Cortex of kidney (tissue), 1 donor: ENCODE measurements at places on chromosomes 11 and 22.

- DNase-seq: no peak
Measured at GRCh38 chr11:58905011-58905720, 34.1 kb upstream of the GLYATL1 start.

GRCh38 chr11:115889712-115890111, 385.5 kb upstream of the CADM1 start:
- no peak for DNase-seq

DNA sequence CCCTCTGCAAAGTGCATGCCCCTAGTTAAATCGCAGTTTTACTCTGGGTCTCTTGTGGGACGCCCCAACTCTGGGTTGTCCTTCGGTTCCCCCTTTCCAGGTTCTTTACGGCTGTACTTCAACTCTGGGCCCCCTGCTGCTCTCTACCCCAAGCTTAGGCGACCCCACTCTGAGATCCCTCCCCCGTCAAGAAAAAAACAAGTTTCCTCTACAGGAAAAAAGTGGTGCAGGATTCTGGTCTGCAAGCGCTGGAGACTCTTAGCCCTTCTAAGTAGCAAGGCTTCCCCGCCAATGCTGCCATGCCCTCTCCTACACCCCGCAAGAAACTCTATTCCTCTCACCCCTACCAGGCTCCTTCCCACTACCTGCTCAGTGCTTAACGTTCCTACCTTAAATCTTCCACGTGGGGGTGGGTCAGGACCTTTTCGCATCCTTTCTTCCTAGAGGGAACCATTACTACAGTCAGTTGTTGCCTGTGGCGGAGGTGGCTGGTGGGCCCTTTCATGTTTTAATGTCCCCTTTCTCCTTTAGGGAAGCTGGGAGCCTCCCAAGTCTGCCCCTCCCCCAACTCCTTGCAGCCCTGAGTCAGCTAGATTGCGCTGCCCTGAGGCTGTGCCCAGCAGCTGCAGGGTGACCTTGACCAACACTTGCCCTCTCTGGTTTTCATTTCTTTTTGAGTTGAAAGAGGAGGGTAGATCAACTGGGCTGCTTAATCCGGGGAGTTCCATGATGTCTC, 1.4 kb downstream of the NEFH start:
- no peak for DNase-seq

DNA sequence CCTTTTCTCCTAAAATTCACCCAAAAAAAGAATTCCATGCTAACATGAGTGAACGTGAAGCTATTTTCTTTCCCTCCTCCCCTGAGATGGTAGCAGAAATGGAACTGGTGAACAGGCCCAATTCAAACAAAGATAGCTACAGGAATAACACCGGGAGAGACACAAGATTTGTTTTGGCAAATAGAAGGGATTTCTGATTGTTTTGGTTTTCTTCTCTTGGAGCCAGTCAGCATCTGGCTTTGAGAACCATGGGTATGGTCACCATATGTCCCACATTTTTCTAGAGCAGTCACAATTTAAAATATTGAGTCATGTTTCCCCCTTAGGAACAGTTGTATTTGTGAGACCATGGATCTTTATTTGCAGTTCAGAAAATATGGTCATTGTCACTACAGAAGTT, 214.1 kb downstream of the FAM76B start:
- DNase-seq: no peak

DNA sequence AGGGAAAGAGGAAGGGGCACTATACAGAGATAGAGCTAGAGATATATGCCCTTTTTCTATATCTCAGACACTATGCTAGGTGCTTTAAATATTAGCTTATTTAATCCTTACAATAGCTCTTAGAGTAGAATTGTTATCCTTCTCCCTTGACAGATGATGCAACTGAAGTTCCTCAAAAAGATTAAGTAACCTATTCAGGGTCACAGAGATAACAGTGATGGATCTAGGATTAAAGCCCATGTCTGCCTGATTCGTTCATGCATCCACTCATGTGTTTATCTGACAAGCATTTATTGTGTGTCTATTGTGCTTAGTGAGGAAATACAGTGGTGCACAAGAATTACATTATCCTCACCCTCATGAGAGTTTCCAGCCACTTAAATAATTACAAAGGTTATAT, 8.7 kb downstream of the CCDC83 start:
- no peak for DNase-seq

- no peak for DNase-seq
Measured at GRCh38 chr11:12288212-12288930, 89.0 kb upstream of the PARVA start.

GRCh38 chr11:64810891-64811272, 531 bp upstream of the MEN1 start:
- no peak for DNase-seq

DNA sequence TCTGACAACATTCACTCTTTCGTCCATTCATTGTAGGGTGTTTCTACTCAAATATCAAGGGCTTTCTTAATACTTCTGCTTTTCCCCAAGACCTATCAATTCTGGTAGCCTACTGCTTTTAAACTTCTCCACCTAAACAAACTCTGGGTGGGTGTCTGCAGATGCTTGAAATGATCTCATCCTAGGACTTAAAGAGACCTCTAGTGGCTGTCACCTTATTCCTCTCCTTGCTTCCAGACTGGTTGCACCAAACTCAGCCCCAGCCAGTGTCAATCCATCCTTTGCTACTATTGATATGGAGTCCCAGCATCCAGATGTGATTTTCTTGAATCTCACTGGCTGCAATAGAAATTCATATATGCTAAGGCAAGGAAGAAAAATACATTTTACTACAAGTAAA, 274.7 kb downstream of the NXPE2 start:
- no peak for DNase-seq

GRCh38 chr11:17736930-17737817, 2.6 kb downstream of the KCNC1 start:
- no peak for DNase-seq

GRCh38 chr22:42188808-42189447, 58.3 kb upstream of the CYP2D6 start:
- no peak for DNase-seq

DNA sequence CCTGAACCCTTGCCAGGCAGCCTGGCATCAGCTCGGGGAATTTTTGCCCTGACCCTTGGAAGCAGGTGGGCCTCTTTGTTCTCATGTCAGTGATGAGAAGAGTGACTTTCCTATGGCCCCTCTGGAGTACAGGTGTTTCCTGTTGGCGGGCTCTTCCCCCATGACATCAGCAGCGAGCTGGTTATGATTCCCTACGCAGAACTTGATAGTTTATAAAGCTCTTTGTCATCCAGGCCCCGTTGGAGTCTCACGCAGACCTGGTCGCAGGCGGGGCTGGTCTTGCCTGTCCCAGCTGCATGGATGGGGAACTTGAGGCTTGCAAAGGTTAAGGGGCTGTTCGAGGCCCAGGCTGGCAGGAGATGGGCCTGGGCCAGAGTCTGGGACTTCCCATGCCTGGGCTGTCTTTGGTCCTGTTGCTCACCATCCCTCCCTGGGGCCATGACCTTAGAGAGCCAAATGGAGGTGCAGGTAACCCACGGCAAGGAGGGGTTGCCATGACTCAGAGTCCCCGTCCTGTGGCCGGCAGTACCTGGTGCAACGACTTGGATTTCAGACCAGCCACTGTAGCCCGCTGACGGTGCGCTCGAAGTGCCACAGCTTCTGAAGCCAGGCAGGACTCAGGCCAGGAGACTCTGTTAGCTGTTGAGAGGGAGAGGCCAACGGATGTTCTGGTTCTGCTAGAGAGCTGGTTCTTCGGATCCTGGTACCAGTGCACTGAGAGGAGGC, 45.9 kb upstream of the PPP6R3 start:
- DNase-seq: no peak

- DNase-seq: no peak
Measured at GRCh38 chr11:65892661-65893317, 2.3 kb downstream of the CCDC85B start.

- DNase-seq: no peak
Measured at GRCh38 chr11:128520888-128521681, 66.3 kb downstream of the ETS1 start.

- no peak for DNase-seq
Measured at GRCh38 chr11:74524978-74525377, 31.5 kb upstream of the LIPT2 start.

- DNase-seq: no peak
Measured at GRCh38 chr11:73875840-73876239, 806 bp downstream of the COA4 start.

DNA sequence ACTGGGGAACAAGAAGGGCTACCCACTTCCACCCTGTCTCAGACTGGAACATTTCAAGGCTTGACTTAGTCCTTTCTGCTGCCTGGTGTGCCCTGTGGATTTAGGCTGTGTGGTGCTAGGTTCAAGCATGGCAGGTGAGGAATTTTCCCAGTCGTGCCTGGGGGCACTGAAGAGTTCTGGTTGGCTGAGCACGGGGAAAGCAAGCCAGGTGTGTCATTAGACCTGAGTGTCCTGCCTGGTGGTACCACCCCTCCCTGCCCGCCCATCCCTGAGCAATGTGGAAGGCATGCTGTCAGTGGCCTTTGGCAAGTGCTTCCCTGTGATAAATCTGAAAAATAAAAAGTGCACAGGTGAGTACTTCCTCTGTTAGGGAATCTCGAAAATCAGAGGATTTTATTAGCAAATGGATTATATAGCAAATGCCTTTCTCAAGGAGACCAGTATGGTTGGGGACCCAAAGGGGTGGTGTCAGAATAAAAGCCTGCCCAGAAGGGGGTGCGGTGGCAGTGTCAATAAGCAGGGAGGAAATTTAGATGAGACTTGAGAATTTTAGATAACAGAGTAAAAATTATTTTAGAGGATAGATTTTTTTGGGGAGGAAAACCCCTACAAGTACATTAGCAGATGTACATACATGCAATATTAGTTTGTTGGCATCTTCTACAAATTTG, 22.8 kb downstream of the TEAD1 start:
- DNase-seq: no peak
